ENCODE measurements at places on chromosomes 7 and 10.

- DNase-seq, result peak; percentile 49
Observed at GRCh38 chr7:873367-874002, 2.9 kb upstream of the GET4 start.

DNA sequence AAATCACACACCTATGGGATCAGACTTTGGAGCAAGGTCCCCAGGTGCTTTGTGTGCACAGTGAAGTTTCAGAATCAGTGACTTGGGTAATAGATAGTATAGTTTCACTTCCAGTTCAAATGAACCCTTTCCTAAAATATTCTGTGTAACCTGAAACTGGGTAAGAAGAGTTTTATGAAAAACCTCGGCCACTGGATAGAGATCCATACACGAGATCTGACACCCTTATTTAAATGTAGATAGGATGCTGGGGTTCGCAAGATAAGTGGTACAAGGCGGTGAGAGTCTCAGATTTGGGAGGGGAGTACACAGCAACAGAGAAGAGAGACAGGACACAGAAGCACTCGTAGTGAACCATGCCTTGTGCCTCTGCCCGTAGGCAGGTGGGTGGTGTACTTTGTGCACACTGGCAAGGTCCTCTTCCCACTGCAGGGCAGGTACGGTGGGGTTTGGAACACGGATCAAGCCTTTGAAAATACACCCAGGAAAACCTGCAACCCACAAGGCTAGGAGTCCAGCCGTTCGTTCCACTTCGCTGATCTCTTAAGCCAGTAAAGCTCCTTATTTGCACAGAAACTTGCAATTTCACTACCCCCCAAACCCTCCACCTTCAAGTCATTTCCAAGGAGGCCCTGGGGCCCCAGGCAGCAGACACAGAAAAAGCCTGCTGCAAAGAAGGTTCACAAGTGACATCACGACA is 162.8 kb downstream of the USP6NL start:
- no peak for DNase-seq

- no peak for DNase-seq
Observed at GRCh38 chr7:105905209-105905909, 29.0 kb upstream of the ATXN7L1 start.

DNA sequence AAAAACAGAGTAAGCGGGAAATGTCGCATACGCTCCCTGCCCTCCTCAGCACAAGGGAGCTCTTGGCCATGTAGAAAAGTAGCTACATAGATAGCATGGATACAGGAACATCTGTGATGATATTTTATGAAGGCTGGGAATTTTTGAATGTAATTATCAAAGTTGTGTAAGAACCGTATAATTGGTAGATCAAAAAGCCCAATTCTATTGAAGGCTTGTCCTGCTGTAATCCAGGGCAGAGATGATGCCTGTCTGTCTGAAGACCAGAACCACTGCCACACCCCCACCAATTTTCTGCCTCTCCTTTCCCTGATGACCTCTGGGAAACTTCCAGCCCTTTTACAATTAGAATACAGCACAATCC is 51.4 kb downstream of the ZRANB1 start:
- DNase-seq, result no peak

GRCh38 chr10:116430288-116430687 is 2.6 kb downstream of the PNLIPRP3 start:
- DNase-seq, result no peak

DNA sequence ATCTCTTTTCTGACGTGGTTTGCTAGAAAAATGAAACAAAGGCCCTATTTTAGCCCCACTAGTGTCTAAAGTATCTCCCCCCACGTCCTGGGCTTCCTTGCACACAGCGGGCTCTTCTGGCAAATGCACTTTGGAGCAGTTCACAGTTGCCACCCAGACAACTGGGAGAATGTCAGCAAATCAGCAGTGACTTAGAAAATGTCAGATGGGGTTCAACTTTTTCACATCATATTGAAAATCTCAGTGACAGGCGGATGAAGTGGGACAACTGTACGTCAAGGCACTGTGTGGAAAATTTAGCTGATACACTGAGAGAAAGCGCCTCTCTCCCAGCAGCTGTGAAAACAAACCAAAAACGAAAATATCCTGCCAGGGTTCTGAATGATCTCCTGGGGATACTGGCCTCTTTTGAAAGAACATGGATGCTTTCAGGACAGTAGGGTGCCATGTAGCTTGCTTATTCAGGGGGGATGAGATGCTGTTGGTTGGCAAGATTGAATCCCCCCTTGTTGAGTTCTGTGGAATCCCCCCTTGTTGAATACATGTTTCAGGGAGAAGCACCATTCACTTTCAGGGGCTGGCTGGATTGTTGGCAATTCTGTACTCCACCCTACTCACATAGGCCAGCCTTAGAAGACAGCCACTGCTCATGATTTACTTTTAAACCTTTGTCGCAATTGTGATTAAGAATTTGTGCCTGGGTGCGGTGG is 372.8 kb upstream of the CELF2 start:
- DNase-seq, result no peak

DNA sequence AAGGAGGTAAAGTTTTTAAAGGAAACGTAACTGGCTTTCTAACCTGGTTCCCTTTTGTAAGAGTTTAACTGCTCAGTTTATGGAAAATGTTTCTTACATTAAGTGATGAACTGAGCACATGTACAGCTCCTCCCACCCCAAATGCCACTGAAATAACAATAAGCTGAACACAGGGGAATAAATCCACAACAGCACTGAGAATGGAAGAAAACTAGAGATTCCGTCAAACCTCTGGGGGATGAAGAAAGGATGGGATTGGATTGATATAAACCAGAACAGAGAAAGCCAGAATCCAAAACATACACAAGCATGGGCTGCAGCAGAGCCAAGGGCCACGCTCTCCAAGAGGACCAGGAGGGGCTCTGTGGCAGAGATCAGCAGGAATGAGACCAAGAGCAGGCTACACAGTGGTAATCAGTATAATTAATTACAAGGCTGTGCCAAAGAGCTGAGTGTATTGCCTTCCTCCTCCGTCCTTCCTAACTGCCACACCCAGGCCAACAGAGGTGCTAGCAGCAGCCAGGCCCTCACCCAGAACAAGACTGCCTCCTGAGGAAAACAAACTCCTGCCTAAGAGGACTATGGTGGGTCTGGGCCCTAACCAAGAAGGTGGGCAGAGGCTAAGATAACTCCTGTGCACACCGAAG is 73.9 kb downstream of the KIAA1549 start:
- DNase-seq, result no peak

DNA sequence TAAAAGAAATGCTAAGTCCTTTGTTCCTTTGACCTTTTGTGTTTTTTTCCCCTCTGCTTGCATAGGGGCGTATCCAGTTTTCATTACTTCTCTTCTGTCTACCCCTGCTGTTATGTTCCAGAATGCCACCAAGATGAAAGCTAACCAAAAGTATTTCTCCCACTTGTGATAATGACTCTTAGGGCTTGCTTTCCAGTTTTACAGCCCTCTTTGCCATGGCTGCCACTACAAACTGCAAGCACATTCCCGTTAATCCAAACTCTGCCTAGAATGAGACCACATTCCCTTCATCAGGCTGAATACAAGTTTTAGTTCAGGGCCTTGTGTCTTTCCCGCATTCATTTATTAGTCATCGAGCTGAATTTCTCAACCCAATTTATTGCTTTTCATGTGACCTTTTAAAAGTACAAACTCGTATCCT is 23.6 kb upstream of the CD36 start:
- DNase-seq, result no peak

- DNase-seq, result no peak
Observed at GRCh38 chr10:52409928-52410327, 95.8 kb downstream of the DKK1 start.

GRCh38 chr10:103574097-103575061 is 80.9 kb downstream of the NEURL1 start:
- no peak for DNase-seq

DNA sequence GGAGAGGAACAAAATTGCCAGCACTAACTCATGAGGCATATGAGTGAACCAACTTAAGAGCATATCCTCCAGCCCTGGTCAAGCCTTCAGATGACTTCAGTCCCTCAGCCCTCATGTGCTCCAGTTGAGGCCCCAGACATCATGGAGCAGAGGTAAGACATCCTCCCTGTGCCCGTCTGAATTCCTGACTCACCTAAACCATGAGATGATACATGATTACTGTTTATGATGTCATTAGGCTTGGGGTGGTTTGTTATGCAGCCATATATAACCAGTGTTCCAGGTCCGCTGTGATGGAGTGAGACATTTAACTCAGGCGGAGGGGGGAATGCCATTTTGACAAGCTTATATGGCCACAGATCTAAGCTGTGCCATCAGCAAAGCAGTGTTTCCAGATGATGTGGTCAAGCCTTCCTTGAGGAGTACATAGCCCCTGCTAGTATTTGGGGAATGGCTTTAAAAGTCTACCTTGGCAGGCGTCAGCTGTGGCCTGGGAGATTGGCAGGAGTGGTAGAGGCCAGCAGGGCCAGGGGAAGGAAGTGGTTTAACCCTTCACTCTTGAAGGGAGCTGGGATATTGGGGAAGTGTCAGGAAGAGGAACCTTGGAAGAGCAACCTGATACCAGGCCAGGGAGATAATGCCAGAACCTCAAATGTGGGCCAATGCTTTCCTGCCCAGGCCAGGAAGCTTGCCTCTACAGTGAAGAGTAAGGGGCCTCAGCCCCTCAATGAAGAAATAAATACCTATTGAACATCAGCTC is 343.0 kb upstream of the PODXL start:
- no peak for DNase-seq

GRCh38 chr7:17557251-17557671 is 258.8 kb downstream of the AHR start:
- DNase-seq, result no peak

DNA sequence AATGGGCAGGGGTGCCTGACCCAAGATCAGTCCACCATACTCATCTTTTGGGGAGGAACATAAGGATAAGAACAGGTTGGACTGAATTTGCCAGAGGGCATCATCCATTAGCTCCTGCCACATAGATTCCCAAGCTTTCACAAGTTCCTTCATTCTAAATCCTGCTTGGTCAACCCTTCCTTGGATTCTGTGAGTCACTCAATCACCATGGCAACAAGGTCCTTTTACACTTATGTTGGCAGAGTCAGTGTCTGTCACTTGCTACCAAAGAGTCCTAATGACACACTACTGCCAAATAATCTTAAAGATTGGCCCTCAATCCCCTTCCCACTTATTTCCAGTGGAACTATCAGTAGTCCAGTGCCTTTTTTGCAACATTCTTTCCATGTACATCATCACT is 5.0 kb upstream of the LGI1 start:
- DNase-seq, result no peak

DNA sequence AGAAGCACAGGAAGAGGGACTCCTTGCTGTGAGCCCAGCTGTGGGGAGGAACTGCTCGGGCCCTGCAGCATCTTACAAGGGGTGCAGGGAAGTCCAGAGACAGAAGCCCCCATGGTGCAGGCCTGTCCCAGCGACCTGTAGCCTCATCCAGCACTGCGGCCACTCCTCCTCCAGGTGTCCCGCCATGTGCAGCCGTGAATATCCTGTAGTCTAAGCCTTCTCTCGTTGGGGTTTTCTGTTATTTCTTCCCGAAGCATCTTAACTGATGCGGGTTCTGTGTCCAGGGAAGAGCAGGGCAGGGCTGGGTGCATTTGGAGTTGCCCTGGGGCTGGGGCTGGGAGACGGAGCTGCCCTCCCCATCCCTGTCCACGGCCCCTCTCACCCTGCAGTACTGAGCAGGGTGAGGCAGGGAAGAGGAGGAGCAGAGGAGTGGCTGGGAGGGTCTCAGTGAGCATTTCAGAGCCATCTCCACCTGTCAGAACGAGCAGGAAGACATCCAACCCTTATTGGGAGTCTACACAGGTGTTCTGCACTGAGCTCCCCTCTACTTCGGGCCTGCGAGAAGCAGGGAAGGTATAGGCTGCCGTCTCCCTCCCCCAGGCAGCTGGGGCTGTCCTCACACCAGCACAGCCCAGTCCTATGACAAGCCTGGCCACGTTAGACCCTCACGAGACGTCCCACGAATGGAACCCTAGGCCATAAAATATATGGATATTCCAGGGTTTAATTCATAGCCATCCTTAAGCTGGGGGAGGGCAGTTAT is 494.5 kb downstream of the DNAJB6 start:
- no peak for DNase-seq

GRCh38 chr10:89805599-89806013 is 104.2 kb downstream of the KIF20B start:
- DNase-seq, result no peak

- no peak for DNase-seq
Observed at GRCh38 chr10:123868038-123869019, 23.3 kb downstream of the CPXM2 start.

DNA sequence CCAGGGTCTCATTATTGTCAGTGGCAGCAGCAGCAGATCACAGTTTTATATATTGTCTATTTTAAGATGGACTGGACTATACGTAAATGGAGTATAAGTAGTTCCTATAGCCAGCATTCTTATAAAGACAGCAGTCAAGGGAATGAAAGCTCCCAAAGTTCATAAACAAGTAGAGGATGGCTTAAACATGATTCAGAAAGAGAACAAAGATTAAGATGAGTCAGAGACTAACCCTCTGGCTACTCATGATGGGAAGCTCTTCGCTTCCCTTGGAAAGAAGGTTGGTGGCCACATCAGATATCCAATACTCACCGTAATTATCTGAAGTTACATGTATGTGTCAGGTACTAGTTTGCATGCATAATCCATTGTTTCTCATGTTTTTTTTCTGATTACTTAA is 277.0 kb downstream of the INHBA start:
- DNase-seq, result no peak

- no peak for DNase-seq
Observed at GRCh38 chr10:68506411-68506810, 20.9 kb downstream of the SLC25A16 start.

DNA sequence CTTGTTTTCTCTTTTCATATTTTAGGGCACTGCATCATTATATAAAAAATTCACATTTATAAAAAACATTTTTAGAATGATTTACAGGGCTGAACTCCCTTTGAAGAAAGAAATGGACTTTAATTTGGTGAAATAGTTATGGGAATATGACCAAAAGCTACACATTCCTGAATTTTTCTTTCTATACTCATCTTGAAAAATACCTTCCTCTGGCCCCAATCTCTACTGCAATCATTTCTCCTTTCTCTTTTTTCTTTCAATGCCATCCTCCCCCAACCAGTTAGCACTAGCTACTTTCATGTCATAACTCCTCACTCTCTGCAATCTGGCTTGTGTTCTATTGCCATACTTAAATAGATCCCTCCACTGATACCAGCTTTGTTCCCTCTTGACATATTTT is 6.2 kb downstream of the WNT8B start:
- no peak for DNase-seq

GRCh38 chr10:43251419-43252165 is 15.3 kb downstream of the RASGEF1A start:
- no peak for DNase-seq

DNA sequence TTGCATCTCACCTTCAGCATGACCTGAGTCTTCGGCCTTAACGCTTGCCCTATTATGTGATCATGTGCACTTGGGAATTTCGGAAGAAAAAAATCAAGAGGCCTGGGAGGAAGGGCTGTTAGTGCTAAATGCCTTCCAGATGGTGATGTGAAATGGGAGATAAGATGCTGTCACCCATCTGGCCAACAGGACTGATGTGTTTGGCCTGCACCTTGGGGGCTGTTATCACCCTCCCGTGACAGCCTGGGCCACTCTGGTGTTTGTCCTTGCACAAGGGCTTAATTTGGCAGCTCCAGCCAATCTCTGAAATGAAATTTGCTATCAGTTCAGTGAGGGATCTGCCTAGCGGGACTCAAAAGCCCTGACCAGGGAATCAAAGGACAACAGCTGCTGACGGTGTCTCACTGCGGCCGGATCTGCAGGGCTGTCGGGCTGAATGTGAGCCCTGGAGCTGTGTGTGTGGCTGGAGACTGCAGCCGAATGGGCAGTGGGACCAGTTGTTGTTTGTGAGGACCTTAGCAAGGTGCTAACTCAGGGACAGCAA is 131.4 kb upstream of the BTBD16 start:
- DNase-seq, result no peak

Measured in CD4-positive, alpha-beta T cell (primary cell).